MCF 10A (cell line): ENCODE measurements at places on chromosomes 6 and 20. TPM values are rescaled to one million over a fixed set of nuclear protein-coding genes. Genes with fewer than 3 reads are reported as not detected.

GRCh38 chr6:64250126-64250525 lies 614.5 kb downstream of the PHF3 start:
- peaks cover 6% of the 10 kb centered on the region for H3K4me1 ChIP-seq
- H3K27ac ChIP-seq: no peak overlapping the region
- DNase-seq: no peak
- H3K4me3 ChIP-seq: no peak overlapping the region

DNA sequence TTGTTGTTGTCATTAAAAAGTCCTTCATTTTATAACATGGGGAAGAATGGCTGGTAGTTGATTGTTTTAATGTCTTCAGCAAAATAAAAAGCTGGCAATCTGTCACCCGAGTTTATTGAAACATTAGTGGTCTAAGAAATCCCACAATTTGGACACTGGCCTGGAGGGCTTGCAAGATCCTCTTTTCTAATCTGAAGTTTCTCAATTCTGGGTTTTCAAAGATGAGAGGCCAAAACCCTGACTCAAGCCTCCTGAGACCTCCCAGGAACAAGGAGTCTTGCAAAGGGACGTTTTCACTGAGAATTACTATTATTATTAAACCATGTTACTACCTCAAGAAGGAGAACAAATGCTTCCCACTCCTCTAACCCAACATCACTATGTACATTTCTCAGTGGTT lies 19.5 kb downstream of the MAP1LC3A start:
- H3K36me3 ChIP-seq: peaks cover 5% of the 10 kb centered on the region
- DNase-seq: no peak

The SLC22A1 gene
- total RNA-seq: 0.86 and 1.4 TPM in 2 replicates

The PEX7 gene
- 6.0 and 8.2 TPM in 2 replicates for total RNA-seq
